G401 (cell line): ENCODE measurements at places on chromosomes 6 and 20.

GRCh38 chr6:76347539-76347938 is 275.1 kb upstream of the IMPG1 start:
- DNase-seq, result no peak

DNA sequence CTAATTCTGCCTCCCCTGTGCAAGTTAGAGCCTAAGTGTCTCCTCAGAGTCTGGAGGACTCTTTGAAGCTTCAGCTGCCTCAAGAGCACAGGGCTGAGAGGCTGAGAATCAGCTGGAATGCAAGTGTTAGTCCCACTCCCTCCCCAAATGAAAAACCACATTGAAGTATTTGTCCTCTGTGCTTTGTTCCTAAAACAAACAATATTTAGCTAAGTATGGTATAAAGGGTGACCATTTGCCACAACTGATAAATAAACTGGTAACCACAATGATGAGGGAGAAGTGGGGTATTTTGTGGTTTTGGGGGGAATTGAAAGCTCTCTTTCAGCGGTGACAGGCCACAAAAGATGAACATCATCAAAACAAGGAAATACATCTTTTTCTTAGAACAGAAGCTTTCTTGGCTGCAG is 91.7 kb upstream of the HDDC2 start:
- no peak for DNase-seq

DNA sequence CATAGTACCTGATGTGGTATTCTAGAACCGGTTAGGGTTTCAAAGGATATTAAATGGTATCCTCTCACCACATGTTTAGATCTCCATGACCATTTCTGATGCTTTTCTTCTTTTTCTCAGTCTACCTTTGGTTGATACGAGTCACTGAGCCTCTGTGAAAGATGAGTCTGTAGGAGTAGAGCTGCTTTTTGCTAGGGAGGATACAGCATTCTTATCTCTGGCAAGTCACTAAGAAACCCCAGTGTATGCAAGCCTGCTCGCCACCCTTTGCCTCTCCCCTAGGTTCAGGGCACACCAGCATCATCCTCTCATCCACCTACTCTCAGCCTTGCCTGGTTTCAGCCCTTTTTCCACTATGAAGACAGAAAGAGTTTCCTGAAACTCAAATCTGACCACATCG is 89.9 kb downstream of the MTFR2 start:
- no peak for DNase-seq

- DNase-seq, result no peak
These were observed 672.7 kb downstream of the QKI start for GRCh38 chr6:164087211-164087610.

DNA sequence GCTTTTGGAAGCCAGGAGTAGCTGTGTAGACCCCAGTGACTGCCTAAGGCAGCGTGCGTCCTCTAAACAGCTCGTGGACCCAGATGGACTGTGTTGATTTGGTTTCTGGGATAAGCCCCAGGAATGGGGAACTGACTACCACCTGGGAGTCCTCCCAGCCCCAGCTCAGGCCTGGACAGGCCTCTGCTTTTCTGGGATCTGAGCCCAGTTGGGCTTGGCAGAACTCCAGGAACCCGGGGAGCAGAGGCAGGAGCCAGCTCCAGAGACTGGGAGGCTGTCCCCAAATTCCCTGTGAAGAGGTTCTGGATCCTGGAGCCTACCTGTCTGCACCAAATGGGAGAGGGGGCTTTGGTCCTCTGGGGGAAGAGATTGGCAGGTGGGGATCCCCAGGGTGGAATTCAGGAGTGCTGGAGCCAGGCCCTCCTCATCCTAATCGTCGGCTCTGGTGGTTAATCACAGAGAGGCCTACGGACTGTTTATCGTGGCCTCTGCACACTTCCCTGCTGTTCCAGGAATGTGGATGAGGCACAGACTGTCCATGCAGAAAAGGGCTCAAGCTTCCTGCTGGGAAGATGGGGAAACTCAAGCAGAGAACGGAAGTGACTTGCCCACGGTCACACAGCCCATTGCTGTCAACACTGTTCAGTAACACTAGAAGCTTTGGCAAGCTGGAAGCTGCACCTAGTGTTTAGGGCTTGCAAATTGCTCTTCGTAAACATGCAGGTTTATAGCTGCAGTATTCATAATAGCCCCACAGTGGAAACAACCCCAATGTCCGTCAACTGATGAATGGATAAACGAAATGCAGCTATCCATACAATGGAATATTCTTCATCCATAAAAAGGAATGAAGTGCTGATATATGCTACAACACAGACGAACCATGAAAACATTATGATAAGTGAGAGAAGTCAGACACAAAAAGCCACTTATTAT is 100.6 kb downstream of the KCNB1 start:
- DNase-seq, result peak; percentile 95

GRCh38 chr6:82144852-82145340 is 102.6 kb downstream of the IBTK start:
- DNase-seq, result peak; percentile 31

- no peak for DNase-seq
These were observed 39.2 kb downstream of the LIN28B start for GRCh38 chr6:104995989-104996617.

- DNase-seq, result no peak
These were observed 36.8 kb downstream of the NTSR1 start for GRCh38 chr20:62745279-62745951.

- DNase-seq, result no peak
These were observed 1.5 kb downstream of the E2F1 start for GRCh38 chr20:33684533-33685327.

DNA sequence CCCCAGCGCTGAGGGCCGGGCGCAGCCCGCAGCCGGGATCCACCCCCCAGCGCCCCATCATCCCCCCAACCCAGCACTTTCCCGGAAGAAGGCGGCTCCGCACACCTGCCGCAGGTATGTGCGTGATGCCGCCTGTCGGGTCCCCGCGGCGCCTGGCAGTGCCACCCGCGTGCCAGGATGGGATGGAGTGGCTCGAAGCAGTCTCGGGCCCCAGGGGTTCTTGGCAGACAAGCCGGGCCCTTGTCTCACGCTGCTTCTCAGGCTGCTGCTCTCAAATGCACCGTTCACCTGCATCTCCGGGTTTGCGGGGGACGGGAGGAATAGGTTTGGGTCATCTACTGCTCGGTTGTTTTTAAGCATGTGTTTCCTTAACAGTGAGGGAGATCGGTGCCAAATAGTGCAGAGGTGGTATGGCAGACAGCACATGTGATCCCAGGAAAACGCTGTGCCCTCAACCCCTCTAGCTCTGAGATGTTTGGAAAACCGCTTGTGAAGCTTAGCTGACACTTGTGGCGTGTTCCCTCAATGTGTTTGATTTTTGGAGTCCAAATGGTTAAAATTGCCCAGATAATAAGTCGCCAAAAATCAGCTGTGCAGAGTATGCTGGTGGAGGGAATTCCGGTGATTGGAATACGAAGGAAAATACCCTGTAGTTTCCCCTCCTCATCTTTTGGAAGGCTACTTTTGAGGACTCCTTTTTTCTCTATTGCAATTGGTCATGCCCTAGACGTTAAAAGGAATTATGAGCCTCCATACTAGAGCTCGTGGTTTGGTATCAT is 926 bp downstream of the MYLIP start:
- peak; percentile 61 for DNase-seq

DNA sequence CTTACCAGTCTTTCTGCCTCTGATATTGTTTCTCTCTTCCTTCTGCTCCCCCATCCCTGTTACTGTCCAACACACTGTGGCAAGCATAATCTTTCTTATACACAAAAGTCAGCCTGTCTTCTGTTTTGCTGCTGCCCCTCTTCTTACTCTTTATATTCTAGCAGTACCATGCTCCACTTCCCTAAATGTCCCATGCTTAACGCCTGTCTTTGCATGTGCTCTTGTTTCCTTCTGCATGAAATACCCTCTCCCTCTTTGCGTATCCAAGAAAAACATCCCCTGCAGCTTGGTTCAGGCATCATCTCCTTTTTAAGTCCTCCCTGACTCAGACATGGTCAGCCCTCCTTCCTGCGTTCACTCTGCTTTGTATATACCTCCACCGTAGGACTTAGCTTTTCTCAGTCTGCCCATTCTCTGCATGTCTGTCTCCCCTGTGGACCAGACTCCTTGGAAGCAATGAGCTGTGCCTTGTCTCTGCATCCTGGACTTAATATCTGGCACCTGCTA is 103.9 kb downstream of the CTNNBL1 start:
- DNase-seq, result no peak
